Activated naive CD4-positive, alpha-beta T cell (primary cell): ENCODE measurements at places on chromosomes 12 and 14.
A peak's percentile ranks its signal among the peaks of the same experiment; 100 is the strongest.

DNA sequence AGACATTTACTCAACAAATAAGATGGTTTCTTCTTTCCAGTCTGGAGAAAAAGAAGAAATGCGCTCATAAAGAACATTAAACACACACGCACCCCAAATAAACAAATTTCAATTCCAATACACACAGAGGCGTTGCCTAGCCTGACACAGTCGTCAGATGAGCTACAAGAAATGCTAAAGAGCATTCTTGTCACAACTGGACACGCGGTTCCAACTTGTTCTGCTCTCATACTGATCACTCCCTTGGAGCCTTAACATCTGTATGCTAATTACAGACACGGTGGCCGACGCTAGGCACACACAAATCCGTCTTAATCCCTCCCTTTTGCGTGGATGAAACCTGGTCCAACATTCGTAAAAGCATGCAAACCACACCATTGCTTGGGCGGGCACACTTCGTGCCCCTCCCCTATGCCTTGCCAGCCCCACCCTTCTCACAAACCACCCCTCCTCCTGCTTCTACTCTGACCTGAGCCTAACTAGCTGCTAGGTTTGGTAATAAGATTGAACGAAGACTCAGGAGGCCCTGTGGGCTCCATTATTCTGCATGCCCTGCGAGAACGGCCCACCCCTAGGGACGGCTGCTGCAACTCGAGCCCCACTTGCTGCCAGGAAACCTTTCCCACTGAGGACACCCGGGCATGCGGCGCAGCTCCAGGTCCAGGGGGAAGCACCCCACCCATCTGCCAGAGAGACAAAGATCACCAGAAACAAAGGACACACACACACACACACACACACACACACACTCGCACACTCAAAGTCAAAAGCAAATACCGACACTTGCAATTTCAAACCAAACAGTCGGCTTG is 1.2 kb downstream of the KCNK10 start:
- no peak for DNase-seq

- DNase-seq: no peak
These were observed 3.2 kb downstream of the PRPH start for GRCh38 chr12:49298160-49298559.

DNA sequence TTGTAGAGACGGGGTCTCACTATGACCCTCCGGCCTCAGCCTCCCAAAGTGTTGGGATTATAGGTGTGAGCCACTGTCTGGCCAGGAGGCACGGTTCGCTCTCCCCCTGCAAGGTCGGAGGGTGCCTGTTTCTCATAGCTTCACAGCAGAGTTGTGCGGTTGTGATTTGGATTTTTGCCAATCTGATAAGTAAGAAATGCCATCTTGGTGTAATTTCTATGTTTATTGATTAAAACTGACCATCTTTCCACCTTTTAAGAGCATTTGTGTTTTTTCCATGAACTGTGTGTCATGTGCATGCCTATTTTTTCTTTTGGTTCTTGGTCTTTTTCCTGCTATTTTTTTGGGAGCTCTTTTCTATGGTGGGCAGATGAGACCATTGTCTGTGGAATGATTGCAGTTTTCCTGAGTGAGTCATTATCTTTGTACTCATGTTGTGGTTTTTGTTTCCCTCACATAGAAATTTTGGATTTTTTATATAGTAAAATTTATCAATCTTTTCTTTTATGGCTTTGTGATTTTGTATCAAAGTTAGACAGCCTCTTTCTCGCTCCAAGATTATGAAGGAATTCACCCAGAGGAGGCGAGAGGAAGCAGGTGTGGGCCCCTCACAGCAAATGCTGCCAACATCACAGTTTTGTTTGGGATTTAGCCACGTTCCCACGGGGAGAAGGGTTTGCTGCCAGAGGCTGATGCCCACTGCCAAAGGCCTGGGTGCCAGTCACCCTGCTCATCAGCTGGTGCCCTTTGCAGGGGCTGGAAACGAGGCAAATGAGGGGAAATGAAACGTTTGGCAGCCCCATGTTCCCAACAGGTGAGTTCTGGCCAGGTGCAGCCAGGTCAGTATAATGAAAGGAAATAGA is 47.2 kb downstream of the RFX4 start:
- DNase-seq: no peak

DNA sequence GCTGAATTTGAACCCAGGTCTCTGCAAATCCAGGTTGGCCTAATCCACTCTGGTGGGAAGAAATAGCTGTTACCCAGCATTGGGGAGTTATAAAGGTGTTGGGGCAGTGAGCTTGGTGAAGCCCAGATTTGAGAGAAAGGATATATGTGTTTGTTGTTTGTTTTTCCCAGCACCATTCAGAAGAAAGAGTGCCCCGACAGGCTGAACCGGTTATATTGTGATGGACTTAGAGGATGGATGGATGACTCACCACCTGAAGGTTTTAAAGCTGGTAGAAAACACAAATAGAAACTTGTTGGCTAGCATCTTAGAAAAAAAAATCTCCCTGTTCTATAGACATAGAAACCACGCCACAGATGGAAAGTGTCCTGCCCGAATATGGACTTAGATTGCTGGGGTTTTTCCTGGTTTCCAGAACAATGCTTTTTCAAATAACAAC is 404.6 kb downstream of the MED13L start:
- DNase-seq: no peak

- DNase-seq: no peak
These were observed 456.6 kb downstream of the VRK1 start for GRCh38 chr14:97253756-97254155.

GRCh38 chr14:79278286-79278797 is 933.0 kb downstream of the DIO2 start:
- no peak for DNase-seq

DNA sequence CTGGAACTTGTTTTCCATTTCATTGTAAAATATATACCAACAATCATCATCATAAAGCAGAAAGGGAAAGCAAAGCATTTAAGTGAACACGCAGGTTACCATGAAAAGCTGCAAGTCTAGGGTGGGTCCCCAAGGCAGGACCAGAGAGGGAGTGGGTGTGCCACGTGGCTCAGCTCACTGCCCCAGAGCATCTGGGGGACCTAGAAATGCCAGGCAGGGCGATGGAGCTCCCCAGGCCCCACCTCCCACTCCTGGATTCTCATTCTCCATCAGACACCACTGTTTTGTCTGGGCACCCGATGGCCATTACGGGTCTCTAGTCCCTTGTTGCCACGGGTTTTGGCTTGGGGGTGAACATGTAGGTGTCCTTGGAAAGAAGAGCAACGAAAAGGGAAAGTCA is 34.7 kb downstream of the BCL11B start:
- no peak for DNase-seq

DNA sequence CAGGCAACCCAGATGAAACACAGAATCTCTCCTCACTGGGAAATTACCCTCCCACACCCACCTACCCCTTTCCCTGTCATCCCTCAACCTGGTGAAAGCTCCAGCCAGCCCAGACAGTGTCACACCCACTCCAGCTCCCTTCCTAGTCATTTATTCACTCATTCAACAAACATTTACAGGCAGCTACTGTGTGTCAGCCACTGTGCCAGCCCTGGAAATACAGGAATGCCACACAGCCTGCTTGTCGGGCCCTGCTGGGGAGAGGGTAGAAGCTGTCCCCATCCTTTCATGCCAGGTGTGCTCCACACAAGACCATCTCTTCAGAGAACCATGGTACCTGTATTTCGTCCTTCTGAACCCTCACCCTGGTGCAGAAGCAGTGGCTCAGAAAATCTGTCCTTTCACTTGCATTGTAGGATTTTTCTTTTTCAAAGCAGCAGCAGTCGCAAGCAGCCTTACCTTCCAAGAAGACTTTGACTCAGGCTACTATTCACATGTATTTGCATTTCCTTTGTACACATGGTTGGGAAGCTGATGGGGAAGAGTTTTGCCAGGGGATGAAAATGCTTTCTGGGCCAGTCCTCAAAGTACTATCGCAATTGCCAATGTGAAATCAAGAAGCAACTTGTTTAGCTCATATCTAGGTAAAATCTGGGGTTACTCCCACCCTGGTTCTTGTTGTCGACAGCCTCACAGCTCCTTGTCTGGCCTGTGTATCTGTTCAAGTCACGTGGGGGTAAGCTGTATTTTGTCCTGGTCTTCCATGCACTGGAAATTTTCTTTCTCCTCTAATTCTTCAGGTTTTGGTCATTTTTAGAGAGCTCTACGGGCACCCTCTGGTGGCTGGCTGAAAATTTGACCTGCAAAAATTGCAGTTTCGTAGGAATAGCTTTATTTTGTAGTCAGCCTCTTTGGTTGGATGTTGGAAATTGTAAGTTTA is 147.4 kb upstream of the EGLN3 start:
- DNase-seq: no peak

DNA sequence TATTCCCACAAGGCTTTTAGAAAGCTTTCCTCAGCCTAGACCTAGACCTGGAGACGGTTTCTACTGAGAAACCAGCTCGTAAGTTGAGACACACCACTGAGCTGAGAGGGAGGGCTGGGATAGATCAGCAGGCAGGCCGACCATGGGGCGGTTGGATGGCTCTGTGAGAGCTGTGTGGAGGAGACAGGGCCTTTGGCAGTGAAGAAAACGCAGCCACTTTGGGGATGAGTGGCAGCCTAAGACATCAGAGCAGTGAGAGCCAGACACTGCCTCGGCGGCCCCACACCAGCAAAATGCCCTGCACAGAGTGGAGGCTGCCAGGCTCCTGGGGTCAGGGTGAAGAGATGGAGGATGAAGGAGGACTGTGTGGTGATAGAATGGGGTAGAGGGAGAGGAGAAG is 46.0 kb downstream of the CACNA2D4 start:
- no peak for DNase-seq

GRCh38 chr12:101876861-101877805 is at the start of gene DRAM1:
DRAM1 (plus strand) TSS chr12:101877580; CDS start chr12:101877790, 210 bp downstream.
- peak; percentile 52 for DNase-seq

- DNase-seq: no peak
These were observed 16.0 kb upstream of the SLC38A2 start for GRCh38 chr12:46388427-46389021.

GRCh38 chr12:71230542-71230941 is 72.7 kb upstream of the TSPAN8 start:
- DNase-seq: no peak

GRCh38 chr12:59657266-59657665 is 61.4 kb downstream of the SLC16A7 start:
- DNase-seq: no peak

- DNase-seq: no peak
These were observed 117.8 kb downstream of the PHLDA1 start for GRCh38 chr12:75913502-75914351.

DNA sequence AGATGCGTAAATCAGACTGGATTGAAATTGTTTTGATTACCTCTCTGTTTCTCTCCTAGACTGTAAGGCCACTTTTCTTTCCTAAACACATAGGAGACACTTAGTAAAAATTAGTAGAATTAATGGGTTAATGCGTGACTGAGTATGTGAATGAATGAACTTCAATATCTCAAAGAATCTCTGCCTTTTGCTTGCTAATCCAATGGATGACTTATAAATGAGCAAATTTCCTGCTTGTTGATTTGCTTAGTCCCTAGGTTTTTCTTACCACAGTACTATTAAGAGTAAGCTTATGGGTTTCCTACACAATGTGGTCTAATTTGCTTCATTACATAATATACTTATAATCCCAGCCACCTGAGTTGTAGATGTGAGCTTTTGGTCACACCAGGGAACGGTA is 164.1 kb downstream of the SRGAP1 start:
- no peak for DNase-seq

GRCh38 chr14:57686304-57686703 is 179.6 kb downstream of the SLC35F4 start:
- DNase-seq: no peak

GRCh38 chr12:101748907-101749306 is 9.6 kb upstream of the SYCP3 start:
- no peak for DNase-seq

DNA sequence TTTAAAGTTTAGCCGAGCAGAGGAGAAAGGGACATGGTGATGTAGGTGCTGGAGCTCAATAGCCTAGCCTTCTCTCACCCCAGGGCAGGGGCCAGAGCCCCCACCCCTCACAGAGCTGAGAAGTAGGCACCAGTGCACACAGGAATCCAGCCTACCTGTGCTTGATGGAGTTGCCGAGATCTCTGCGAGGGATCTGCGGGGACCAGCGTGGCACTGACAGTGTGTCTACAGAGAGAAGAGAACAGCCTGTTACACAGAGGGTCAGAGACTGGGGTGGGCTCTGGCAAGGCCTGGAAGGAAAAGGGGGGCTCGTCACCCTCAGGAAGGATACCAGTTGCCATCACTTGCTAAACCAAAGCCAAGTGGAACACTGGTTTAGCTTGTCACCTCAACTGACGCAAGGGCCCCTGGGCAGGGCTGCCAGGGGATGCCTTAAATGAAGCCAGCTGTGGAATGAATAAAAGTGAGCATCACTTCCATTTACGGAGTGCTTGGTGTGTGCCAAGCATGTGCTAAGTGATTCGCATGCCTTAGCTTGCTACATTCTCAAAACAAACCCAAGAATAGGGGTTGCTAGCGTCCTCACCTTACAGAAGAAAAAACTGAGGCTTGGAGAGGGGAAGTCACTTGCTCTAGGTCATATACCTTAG is 220.8 kb upstream of the NOS1 start:
- no peak for DNase-seq

GRCh38 chr14:50347521-50347920 is 35.4 kb downstream of the DMAC2L start:
- DNase-seq: no peak

- no peak for DNase-seq
These were observed 317.6 kb downstream of the SOX5 start for GRCh38 chr12:23631786-23632377.

GRCh38 chr14:30330445-30330844 is 228.5 kb upstream of the G2E3 start:
- DNase-seq: no peak

DNA sequence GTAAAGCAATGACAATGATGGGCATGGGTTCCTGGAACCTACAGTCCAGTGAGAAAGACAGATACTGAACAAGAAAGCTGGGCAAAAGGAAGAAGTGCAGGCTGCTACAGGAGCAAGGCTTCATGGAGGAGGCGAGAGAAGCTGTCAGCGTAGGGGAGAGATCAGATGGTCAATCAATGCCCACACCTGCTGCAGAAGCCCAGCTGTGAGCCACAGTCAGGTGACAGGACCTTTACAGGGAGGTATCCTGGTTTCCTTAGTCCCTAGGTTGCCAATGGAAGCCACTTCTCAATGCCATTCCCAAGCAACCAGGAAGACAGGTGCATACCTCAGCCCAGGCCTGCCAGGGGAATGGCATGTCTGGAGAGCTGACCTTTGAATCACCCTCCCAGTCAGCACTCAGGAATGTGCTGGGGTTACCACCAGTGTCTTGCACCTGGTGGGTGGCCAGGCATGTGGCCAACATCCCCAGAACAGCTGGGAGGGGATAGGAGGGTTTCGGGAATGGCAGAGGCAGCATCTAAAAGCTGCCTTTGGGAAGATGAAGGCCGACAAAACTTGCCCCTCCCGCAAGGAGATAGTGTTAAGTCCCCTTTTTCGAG is 170.3 kb downstream of the TTC7B start:
- no peak for DNase-seq

GRCh38 chr14:86619726-86620125 is 1089.8 kb downstream of the FLRT2 start:
- DNase-seq: no peak

DNA sequence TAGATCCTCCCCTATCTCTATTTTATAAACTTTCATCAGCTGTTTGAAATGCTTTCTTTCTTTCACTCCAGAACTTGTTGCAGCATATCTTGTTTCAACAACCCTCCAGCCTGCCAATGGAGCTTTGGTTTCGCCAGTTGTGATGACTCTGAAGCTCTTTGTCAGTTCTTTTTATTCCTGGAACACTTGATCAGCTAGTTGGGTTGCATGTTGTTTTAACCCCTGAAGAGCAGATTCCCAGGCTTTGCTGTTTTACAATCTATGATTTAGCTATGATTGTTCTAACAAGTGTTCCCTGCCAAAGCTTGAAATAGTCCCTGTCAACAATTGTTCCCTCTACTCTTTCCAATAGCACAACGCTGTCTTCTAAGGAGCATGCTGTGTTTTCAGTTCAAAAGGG is 50.6 kb upstream of the FUT8 start:
- no peak for DNase-seq

GRCh38 chr12:124684971-124685688 is 117.7 kb upstream of the NCOR2 start:
- DNase-seq: no peak
